SK-N-MC (cell line): ENCODE measurements at places on chromosomes 2 and 18.

GRCh38 chr2:169397697-169398096, 35.4 kb upstream of the LRP2 start:
- no peak for DNase-seq

DNA sequence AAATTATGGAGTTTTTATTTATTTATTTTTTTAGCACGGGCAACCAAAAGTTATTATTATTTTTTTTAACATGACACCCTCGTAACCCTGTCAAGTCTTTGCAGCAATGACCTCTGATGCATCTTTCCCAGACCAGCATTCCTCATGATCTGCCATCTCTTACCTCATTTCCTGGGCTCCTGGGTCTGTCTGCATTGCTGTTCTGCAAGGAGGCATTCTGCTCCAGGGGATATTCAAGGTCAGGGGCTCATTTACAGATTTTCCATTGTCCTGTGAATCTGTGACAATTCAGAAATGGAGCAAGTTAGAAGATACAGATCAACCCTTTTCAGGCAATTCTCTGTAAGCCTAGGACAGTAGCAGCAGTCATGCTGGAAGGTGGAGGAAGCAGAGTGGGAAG, 43.0 kb downstream of the NGEF start:
- DNase-seq = no peak

- DNase-seq = no peak
Observed at GRCh38 chr2:233100192-233100998, 40.3 kb downstream of the INPP5D start.

GRCh38 chr2:35080231-35080910, 1275.2 kb upstream of the CRIM1 start:
- no peak for DNase-seq

- no peak for DNase-seq
Observed at GRCh38 chr18:75226286-75226955, 15.8 kb downstream of the TSHZ1 start.

- no peak for DNase-seq
Observed at GRCh38 chr18:26710470-26711096, 154.9 kb downstream of the AQP4 start.

GRCh38 chr2:98637401-98638147, 29.2 kb downstream of the UNC50 start:
- DNase-seq = no peak

DNA sequence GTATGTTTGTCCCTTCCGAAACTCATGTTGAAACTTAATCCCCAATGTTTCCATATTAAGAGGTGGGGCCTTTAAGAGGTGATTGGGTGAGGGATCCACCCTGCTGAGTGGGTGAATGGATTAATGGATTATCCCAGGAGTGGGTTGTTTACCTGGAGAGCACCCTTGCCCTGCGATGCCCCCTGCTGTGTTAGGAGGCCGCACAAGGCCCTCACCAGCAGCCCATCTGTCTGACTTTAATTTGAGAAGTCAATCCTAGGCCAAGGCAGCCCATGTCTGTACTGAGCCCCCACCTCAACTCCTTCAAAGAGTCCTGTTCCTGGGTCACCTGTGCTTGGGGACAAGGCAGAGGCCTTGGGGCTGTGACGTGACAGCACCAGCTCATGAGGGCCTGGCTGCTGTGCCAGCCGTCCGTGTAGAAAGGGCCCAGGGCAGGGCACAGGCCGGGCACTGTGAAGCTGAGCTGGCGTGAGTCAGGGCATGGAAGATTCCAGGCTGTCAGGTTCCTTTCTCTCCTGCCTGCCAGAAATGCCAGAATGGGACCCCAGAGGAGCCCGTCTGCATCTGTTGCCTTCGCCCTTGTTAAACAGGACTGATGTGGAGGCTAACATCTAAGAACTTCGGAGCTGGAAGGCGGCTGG, 21.3 kb upstream of the TAF1B start:
- no peak for DNase-seq

DNA sequence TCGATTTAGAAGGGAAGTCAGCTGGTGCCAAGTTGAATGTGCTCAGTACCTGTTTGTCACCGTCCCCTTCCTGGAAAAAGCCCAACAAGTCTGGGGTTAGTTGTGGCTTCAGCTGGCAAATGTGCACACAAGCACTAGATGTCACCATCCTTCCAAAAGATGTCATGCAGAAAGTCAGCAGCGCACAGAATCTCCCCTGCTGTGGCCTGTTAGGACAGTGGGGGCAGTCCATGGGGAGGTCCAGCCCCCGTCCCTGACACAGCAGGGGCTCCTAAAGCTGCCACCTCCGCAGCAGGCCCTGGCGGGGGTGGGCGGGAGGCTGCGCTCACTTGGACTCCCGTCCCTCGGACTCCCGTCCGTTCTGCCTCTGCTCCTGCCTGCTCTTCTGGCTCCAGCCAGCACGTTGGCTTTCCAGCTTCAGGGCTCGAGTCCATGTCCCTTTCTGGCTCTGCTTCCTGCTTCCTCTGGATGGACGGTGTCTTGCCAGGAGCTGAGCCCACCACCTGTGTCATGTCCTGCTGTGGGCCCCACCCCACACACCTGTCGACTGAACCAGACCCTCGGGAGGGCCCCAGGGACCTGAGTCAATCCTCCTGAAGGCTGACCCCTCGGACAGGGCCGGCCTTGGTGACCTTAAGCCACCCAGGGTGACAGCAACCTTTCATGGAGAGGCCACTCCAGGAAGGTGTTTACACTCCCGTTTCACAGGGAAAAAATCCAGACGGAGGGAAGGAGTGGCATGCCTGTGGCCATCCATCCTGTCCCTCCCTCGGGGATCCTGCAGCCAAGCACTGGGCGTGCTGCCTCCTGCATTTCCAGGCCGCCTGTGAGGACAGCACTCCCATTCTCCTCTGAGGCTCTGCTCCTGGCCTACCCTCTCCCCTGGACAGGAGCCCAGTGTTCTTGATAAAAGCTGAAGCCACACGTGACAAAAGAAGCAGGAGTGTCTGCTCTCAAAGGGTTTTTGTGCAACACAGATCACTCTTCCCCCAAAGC, 8.5 kb downstream of the RAB17 start:
- no peak for DNase-seq

GRCh38 chr2:190482451-190482850, 52.1 kb downstream of the NEMP2 start:
- no peak for DNase-seq

DNA sequence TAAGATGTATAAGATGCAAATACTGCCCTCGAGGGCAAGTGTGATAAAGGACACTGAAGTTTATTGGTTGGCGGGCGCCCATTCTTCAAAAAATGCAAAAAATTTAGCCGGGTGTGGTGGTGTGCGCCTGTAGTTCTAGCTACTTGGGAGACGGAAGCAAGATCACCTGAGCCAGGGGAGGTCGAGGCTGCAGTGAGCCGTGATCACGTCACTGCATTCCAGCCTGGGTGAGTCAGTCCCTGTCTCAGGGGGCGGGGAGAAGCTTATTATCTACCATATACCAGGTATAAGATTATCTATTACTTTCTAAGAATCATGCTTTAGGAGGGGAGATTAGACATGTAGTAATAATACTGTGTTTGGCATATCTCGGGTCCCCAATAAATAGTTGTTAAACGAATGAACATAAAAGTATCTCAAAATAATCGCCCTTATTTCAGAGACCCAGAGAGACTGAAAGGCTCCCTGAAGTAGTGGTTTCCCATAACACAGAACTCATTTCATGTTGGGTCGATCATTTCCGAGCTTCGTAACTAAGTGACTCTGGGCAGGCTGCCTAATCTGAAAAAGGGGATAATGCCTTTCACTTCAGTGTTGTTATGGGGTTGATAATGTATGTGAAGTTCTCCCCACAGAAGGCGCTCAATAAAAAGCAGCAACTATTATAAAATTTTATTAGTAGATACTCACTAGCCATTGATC, 1.2 kb upstream of the SELENOI start:
- no peak for DNase-seq

DNA sequence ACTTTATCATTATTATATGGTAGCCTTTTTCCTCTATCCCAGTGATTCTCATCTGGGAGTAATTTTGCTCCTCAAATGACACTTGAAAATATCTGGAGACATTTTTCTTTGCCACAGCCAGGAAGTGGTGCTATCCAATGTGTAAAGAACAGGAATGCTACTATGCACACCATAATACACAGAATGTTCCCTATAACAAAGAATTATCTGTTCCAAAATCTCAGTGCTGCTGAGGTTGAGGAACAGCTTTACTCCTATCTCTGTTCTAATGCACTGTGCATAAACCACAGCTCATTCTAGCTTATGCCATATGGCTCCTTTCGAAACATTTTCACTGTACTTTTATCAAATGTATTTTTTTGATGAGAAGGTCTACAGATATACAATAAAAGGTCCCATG, 1231.2 kb upstream of the CELF4 start:
- DNase-seq = no peak

DNA sequence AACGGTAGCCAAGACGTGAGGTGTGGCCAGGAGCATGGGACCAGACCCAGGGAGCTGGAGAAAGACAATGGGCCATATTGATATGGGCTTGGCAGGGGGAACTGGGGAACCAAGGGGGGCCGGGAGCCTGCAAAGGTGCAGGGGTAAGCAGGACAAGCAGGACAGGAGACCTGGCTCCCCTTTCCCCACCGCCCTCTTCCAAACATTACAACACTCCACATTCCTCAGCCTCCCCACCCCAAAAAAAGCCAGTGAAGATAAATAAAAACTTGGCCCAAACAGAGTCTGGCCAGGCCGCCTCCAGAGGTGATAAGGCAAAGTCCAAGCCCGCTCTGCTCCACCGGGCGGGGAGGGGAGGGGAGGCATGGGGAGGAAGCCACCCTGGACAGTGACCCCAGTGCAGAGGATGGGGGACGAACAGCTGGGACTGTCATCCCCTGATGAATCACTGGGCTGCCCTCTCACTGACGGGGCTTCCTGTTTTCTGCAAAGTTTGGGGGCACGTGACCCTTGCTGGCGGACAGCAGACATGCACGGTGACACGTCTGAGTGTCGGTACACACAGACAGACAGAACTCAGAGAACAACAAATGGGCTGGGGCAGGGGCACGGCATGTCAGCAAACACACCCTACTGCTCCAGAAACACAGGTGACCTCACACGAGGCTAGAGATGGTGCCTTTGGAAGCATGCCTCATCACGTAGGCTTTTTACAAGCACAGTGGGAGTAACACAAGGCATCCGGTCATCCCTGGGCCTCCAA, 100.2 kb downstream of the TNS1 start:
- no peak for DNase-seq

DNA sequence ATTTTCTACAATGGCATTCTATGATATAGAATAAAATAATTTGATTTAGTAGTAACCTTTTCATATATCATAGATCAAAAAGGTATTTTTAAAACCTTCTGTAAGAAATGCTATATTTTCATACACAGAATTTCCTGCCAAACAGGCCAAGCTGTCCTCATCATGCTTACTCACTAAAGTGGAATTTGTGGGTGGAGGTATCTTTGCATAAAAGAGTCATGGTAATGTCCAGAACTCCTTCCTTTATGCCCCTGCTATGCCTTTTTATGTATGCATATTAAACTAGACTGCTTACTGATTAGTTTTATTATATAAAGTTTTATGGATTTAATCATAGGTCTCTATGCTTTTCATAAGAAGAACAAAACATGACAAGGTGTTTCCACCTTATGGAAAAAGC, 27.5 kb upstream of the MARCHF7 start:
- no peak for DNase-seq

GRCh38 chr2:43462866-43463641, 132.8 kb downstream of the THADA start:
- no peak for DNase-seq

DNA sequence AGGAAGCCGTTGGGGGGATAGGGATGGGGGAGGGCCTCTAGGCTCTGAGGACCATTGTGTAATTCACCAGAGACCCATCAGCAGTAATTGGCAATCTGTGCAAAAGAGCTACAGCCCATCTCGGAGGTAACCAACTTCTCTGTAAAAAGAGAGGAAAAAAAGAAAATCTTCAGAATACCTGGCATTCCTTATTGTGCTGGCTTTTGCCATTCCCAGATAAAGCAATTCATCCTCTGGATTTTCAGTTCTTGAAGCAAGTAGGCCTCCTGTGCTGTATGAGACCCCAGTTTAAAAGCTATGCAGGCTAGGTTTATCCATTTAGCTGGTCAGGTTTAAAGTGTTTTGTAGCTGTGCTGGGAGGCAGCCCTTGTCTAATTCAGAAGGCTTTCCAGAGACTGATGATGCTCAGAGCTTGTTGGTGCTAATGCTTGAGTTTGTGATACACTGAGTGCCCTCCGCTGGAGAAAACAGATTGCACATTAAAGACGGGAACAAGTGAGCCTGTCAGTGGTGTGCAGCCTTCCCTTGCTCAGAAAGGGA, at the start of gene LRRTM4:
LRRTM4 (minus strand) TSS at position 446 of the 540 bp plus-strand sequence.
- peak; percentile 40 for DNase-seq

- no peak for DNase-seq
Observed at GRCh38 chr18:11324956-11325882, 175.8 kb upstream of the PIEZO2 start.

GRCh38 chr18:50776383-50776782, 43.4 kb downstream of the MRO start:
- peak; percentile 40 for DNase-seq

GRCh38 chr2:65916785-65917295, 484.4 kb upstream of the SPRED2 start:
- DNase-seq = no peak

DNA sequence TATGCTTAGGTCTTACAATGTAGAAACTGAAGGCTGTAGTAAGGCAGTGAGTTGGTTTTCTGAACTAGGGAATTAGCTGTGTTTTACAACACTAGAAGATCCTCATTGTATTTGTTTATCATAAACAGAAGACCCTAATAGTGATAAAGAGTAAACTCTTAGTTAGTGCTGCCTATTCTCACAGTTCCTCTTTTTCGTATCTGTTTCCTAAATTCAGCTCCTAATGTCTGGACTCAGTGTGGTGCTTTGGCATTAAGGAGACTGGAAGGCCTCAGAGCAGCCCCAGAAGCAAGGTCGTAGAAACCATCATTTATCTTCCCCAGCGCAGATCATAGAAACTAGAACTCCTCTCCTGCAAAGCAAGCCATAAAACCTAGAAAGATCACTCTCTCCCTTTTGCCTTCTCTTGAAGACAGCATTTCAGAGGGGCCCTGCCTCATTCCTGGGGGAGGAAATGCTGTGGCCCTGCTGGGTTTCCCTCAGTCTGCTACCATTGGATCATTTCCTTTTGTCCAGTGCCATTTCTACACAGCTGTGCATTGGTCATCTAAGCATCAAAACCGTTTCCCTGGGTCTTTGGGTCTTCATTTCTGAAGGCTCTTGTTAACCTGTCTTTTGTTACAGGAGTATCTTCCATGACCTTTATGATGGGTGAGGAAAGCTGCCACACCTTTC, 4.7 kb downstream of the ACP1 start:
- DNase-seq = no peak

DNA sequence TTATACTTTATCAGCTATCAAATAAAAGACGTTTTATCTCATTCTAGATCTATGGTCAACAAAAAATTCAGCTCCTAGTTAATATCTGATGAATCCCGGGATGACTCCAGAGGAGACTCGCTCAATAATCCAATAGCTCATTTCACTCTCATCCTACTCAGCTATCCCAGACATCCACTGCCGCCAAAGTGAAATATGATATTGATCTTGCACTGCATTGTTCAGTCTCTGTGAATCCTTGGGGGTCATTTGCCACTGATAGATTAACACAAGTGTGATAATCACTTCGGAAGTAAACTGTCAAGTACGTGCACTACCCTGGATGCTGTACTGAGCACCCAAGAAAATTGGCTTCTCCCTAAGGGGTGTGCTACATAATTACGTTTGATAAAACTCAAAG, 249.1 kb downstream of the SUCLG1 start:
- no peak for DNase-seq

GRCh38 chr2:122328816-122329215, 573.4 kb downstream of the TSN start:
- no peak for DNase-seq

- DNase-seq = no peak
Observed at GRCh38 chr2:229865033-229865432, 56.8 kb downstream of the TRIP12 start.

GRCh38 chr2:216651351-216651881, 18.2 kb downstream of the IGFBP2 start:
- no peak for DNase-seq
